ENCODE measurements at places on chromosomes 11 and 22. TPM values are rescaled to one million over a fixed set of nuclear protein-coding genes. Genes with fewer than 3 reads are reported as not detected.

- no peak for DNase-seq
Measured at GRCh38 chr11:78450866-78451265, 33.2 kb upstream of the GAB2 start.

DNA sequence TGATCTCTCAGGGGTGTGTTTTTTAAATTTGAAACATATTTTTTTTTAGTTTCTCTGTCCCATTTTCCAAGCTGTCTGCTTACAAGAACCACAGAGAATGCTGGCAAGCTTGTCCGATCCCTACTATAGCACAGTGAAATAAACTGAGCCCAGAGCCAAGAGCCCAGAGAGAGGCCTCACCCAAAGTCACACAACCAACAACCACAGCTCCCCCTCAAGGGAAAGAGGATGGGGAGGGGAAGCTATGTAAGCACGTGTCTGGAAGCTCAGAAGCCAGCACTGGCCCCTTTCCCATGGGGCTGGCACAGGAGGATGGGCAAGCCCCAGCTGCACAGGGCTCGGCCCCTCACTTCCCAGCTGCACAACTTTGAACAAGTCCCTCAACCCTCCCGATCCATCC is 3.2 kb upstream of the SART1 start:
- DNase-seq, result no peak

DNA sequence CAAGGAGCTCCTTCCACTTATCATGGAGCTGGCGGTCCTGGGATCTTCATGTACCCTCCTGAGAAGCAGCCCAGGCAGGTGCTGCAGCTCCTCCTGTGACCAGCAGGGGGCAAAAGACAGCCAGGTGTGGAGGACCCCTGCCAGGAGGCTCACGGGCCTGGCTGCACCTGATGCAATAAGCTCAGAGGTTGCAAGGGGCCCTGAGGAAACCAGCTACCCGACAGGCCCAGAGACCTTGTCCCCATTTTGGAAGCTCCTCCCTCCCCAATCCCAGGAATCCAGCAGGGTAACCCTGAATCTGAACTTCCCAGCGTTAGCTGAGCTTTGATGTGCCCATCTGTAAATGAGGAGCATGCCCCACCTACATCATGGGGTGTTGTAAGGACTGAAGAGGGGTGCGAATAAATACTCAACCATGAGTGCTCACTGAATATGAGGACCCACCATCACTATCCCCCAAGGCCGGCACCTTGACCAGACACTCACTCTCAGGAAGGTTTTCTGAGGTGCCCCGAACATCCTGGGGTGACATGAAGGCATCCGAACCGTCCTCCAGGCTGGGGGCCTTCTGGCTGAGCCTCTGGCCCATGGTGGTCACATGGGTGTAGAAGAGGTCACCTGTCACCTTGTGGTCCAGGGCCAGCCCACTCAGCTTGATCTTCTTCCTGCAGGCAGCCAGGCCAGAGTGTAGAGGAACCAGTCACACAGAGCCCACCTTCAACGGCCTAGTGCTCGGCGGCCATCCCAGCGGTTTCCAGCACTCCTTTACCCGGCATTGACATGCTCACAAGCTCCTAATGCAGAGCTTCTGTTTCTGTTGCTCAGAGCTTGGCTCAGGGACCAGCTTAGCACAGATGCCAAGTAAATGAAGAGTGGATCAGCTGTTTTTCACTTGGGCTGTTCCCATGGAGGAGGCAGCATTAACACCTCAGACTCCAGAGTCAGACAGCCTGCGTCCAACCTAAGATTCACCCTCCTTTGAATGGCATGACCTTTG is 21.7 kb downstream of the SLC43A1 start:
- no peak for DNase-seq

DNA sequence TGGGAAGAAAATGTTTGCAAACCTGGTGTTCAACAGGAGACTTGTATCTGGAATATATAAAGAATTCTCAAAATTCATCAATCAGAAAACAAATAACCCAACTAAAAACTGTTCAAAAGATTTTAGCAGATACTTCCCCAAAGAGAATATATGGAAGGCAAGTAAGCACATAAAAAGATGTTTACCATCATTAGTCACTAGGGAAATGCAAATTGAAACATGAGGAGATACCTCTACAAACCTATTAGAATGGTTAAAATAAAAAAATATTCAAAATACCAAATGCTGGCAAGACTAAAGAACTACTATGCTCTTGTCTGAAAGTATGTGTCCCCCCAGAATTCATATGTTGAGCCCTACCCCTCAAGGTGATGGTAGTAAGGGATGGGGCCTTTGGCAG is 8.6 kb downstream of the EXPH5 start:
- no peak for DNase-seq

OR51G2 gene
- not detected for total RNA-seq

All from pulmonary artery endothelial cell (primary cell).